NCI-H2107 (cell line): ENCODE measurements at places on chromosomes 16 and 17.

- DNase-seq, result no peak
These were observed 19.1 kb upstream of the CD79B start for GRCh38 chr17:63950940-63951907.

- DNase-seq, result no peak
These were observed 478.6 kb downstream of the SLC39A11 start for GRCh38 chr17:72613806-72614292.

GRCh38 chr16:85330694-85331188 is 218.5 kb upstream of the CIBAR2 start:
- no peak for DNase-seq

GRCh38 chr16:49670627-49671026 is 185.3 kb downstream of the ZNF423 start:
- DNase-seq, result no peak

GRCh38 chr16:10971560-10971961 is 27.2 kb downstream of the CLEC16A start:
- peak; percentile 66 for DNase-seq

DNA sequence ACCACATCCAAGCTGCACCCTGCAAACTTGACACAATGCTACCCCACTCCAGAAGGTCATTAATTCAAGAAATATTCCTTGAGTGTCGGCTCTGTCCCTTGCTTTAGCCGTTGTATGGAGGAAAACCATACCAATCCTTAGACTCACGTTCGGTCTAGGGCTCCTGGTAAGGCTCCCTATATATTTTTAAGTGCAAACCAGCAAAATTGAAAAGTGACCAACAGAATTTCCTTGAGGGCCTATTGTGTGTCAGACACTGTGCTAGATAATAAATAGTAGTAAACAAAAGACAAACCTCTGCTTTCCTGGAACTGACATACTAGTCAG is 390 bp upstream of the BBS2 start:
- no peak for DNase-seq

- peak; percentile 54 for DNase-seq
These were observed 6.7 kb downstream of the RUNDC3A start for GRCh38 chr17:44314869-44315661.

- DNase-seq, result no peak
These were observed 41.2 kb downstream of the TNFRSF13B start for GRCh38 chr17:16930571-16931317.

DNA sequence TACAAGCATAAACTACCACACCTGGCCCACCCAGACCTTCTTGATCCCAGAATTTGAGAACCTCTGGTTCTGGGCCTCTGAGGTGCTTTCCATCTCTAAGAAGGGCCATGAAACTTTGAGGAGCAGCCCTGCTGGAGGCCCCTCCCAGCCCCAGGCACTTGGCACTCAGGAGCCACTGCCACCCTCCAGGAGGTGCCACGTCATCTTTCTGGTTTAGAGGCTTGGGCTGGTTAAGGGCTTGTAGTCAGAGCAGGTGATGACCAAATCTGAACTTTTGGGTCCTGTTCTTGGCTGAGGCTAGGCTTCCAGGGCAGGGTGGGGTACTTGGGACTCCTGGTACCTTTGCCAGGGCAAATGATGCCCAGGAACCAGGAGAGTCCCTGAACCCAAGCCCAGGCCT is 13.8 kb upstream of the DLX4 start:
- DNase-seq, result no peak

GRCh38 chr17:40615068-40615840 is 32.4 kb downstream of the SMARCE1 start:
- no peak for DNase-seq

GRCh38 chr16:77998350-77999023 is 23.9 kb upstream of the CLEC3A start:
- DNase-seq, result no peak

- no peak for DNase-seq
These were observed 5.7 kb upstream of the VEZF1 start for GRCh38 chr17:57993471-57994365.

DNA sequence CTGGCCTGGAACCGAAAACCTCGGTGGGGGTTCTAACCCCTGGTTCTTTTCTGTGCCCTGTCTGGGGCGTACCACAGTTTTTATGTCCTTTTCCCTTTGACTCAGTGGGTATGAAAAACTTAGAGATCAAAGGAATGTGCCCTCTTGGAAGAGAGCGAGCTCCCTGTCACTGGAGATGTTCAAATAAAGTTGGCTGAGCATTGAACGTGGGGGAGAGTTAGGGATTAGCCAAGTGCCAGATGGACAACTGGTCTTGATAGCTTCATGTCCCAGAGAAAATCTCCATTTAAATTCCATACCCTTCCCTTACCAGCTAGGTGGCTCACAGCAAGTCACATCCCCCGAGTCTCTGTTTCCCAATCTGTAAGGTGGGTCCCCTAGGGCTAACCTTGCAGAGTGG is 9.5 kb downstream of the ADGRG1 start:
- DNase-seq, result no peak

- no peak for DNase-seq
These were observed 25.6 kb upstream of the BHLHA9 start for GRCh38 chr17:1244606-1245012.

- DNase-seq, result no peak
These were observed 370.0 kb downstream of the KCNJ2 start for GRCh38 chr17:70539132-70539924.

- no peak for DNase-seq
These were observed at the start of gene LPCAT2 for GRCh38 chr16:55508941-55509931. TSS of gene LPCAT2 (plus strand) at chr16:55509072. CDS start at chr16:55509182, 110 bp downstream.

GRCh38 chr17:42309142-42309541 is 20.8 kb downstream of the STAT5A start:
- no peak for DNase-seq

- DNase-seq, result no peak
These were observed 27.5 kb downstream of the TMEM238L start for GRCh38 chr17:10776381-10776780.

DNA sequence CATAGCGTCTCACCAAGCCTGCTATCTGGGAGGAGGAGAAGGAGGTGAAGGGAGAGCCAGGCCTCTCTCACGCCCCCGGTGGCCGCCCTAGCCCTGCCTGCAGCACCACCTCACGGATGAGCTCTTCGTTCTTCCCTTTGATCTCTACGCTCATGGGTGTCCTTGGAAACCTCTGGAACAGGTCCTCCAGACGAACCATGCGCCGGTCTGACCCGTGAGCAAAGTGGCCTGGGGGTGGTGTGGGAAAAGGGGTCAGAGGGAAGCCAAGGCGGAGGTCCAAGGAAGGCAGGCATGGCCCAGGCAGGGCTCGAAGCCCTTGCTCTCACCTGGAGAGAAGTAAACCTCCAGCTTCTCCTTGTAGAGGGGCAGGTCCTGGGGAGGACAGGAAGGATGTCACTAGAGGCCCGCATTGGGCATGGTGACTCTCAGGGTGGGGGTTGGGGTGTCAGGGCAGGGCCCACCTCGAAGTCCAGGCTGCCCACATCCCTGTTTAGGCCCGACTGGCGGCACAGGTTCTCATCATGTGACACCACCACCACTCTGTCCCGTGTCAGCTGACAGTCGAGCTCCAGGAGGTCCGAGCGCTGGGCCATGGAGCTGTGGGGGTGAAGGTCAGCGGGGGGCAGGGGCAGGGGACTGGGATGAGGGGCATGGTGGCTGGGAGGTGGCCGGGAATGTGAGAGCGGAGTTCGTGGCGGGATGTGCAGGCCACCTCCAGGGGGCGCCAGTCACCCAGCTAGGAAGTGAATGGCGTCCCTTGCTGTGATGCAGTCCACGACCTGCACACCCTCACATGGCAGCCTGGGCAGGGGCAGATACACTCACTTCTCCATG is 923 bp downstream of the GDPD3 start:
- DNase-seq, result no peak

DNA sequence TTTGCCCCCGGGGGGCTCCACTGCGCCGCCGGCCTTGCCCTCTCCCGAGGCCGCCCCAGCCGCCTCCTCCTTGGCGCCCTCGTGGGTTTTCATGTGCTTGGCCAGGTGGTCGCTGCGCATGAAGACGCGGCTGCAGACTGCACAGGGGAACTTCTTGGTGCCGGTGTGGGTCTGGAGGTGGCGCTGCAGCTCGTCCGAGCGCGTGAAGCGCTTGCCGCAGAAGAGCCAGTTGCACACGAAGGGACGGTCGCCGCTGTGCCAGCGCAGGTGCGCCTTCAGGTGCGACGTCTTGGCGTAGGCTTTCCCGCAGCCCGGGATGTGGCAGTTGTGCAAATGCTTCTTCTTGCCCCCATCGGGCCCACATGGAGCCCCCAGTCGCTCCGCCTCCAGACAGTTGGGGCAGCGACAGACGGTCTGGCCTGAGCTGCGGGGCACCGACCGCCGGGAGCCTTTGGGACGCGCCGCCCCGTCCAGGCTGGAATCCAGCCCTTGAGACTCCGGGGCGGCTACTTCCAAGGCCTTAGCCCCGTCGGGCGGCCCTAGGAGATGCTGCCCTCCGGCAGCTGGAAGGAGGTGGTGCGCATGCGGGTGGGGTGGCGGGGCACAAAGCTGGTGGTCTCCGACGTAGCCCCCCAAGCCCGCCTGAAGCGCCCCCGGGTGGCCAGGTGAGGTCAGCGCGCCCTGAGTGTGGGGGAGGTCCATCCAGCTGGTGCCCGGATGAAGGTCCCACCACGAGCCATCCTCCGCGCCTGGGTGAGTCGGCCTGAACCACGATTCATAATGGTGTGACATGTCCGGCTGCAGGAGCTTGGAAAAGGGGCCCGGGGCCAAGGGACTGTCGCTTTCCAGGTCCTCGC is 3.4 kb downstream of the SP6 start:
- no peak for DNase-seq

DNA sequence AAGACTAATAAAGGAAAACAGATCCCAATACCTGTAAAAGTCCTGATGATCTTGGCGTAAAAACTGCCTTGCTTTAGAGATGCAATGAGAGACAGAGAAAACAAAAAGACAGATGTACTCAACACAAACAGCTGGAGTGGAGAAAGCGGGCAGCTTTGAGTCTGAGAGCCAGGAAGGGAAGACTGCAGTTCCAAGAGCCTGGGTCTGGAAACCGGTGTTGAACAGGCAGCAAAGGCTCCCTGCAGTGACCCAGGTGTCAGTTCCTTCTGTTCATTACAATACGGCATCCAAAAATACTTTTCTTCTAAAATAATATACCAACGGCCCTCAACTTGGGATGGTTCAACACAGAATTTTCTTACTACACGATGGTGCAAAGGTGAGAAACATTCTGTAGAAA is 29.6 kb downstream of the VPS53 start:
- DNase-seq, result no peak

- no peak for DNase-seq
These were observed 2.9 kb upstream of the FOXF1 start for GRCh38 chr16:86507173-86508027.

- DNase-seq, result no peak
These were observed 209.7 kb upstream of the CACNG3 start for GRCh38 chr16:24046442-24046841.

- DNase-seq, result peak; percentile 81
These were observed 4.7 kb upstream of the KRTAP3-1 start for GRCh38 chr17:41013606-41014005.

GRCh38 chr16:57797526-57798266 is 4.6 kb downstream of the KIFC3 start:
- no peak for DNase-seq

- DNase-seq, result no peak
These were observed 13.2 kb downstream of the GABARAPL2 start for GRCh38 chr16:75579281-75579834.

- no peak for DNase-seq
These were observed 77.6 kb upstream of the DNAJA2 start for GRCh38 chr16:47051031-47051430.

- DNase-seq, result no peak
These were observed 19.0 kb downstream of the ACOX1 start for GRCh38 chr17:75959839-75960511.

- DNase-seq, result no peak
These were observed 96.5 kb upstream of the ASIC2 start for GRCh38 chr17:33389504-33390135.

- no peak for DNase-seq
These were observed 23.5 kb upstream of the DNAJA2 start for GRCh38 chr16:46996952-46997458.

DNA sequence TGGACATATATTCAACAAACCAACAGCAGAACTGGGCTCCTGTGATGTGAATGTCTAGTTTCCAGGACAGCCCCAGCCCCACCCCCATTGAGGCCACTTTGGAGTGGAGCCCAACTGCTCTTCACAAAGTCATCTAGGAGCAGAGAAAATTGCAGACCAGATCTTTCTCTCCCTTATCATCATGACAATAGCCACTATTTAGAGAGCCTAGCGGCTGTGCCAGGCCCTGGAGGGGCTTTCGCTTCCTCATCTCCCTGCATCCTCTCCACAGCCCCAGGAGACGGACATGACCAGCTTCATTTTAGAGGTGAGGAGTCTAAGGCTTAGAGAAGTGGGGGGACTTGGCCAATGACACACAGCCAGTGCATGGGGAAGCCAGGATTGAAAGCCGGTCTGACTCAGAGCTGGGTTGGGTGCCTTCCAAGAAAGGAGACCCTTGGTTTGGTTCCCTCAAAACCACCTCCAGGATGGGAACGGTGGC is 1.4 kb downstream of the PRSS8 start:
- DNase-seq, result no peak

- DNase-seq, result no peak
These were observed 19.9 kb downstream of the NQO1 start for GRCh38 chr16:69706256-69706974.

DNA sequence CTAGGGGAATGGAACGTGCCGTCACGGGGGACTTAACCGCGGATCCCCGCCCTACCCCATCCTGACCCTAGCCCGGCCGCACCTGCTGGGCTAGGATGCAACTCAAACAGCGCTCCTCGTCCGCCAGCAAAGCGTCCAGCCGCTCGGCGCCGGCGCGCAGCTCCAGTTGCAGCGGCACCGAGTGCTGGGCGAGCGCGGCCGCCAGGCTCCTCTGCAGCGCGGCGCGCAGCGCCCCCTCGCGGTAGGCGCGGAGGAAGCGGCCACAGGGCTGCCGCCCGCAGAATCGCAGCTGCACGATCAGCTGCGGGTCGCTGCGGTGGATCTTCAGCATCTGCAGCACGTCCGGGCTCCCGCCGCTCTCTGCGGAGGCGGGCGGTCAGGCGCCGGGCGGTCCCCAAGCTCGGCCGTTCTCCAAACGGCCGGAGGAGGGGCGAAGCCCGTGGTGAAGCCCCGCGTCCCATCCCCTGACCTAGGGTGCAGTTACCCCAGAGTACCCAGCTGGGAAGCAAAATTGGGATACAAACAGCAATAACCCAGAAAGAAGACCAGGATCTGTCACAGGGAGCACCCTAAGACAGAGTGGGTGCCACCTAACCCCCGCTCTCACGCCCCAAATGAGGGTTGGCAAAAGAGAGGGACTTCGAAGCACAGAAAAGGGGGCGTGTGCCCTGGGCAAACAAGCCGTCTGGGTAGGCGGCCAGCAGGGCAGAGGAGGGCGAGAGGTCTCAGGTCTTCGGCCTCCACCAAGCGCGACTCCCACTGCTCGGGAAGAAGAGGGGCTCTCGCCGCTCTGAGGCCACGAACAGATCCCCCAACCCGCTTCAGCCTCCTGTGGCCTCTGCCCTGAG is 4.2 kb downstream of the TRADD start:
- peak; percentile 57 for DNase-seq

GRCh38 chr16:70725912-70726828 is 40.3 kb upstream of the MTSS2 start:
- no peak for DNase-seq

- DNase-seq, result no peak
These were observed 10.8 kb upstream of the USP31 start for GRCh38 chr16:23160082-23160481.
